Stomach (tissue), 19 donors: ENCODE measurements at places on chromosomes 4 and X. TPM values are rescaled to one million over a fixed set of nuclear protein-coding genes. Genes with fewer than 3 reads are reported as not detected.
A peak's percentile ranks its signal among the peaks of the same experiment; 100 is the strongest.

WNK3 gene
- total RNA-seq = 3.5 TPM

DNA sequence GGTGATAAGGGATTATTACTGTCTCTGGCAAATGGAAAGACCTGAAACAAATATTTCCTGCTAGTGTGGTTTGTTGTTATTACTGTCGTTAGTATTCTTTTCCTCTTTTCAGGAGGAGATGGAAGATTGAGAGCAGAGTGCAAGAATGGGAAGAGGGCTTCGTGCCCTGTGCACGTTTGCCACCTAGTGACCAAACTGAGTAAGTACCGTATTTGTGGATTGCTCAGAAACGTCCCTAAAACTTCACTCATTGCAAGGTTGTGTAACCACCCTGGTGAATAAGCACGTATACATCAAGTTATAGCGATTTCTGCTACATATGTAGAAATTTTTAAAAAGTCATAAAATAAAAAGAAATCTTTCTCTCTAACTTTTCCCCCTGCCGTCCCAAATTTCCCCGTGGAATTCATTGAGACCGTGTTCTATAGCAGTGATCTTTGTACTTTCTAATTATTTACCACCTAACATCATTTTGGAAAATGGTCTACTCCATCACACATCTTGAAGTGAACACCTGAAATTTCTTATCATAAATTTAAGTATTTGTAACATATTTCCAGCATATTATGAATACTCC, 24.3 kb downstream of the LINC00632 start:
- no peak overlapping the region for H3K4me3 ChIP-seq
- DNase-seq = peak; percentile 72
- no peaks in the 10 kb centered on the region for H3K27me3 ChIP-seq
- H3K4me1 ChIP-seq = no peaks in the 10 kb centered on the region

DNA sequence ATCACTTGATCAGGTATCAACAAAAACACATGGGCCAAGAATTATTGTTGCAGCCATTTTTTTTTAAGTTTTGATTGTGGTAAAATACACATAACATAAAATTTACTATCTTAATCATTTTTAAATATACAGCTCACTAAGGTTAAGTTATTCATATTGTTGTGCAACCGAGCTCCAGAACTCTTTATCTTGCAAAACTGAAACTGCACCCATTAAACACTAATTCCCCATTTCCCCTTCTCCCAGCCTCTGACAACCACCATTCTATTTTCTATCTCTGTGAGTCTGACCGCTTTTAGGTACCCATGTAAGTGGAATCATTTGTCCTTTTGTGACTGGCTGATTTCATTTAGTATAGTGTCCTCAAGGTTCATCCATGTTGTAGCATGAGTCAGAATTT, 126.2 kb upstream of the NDP start:
- H3K27me3 ChIP-seq = no peaks in the 10 kb centered on the region
- no peaks in the 10 kb centered on the region for H3K4me1 ChIP-seq
- no peaks in the 10 kb centered on the region for H3K36me3 ChIP-seq
- no peak overlapping the region for H3K27ac ChIP-seq
- DNase-seq = no peak
- no peak overlapping the region for H3K4me3 ChIP-seq

DIPK2B gene
- total RNA-seq = 37.3 TPM

DNA sequence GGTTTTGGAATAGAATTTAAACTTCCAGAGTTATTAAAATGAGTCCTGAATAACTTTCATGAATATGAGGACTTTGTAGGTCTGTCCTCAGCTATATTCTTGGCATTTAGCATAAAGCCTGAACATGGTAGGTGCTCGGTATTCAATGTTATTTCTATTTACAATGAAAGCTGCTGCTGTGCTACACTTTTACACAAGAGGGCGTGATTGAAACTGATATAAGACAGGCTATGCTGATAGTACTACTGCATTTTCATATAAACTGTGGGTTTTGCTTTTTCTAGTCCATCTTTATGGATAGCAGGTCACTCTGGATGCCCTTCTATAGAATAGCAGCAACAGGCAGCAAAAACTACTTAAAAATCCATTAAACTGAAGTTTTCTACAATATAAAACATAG, 12.3 kb upstream of the GNPDA2 start:
- H3K27me3 ChIP-seq = no peaks in the 10 kb centered on the region
- DNase-seq = peak; percentile 6
- no peaks in the 10 kb centered on the region for H3K36me3 ChIP-seq

DNA sequence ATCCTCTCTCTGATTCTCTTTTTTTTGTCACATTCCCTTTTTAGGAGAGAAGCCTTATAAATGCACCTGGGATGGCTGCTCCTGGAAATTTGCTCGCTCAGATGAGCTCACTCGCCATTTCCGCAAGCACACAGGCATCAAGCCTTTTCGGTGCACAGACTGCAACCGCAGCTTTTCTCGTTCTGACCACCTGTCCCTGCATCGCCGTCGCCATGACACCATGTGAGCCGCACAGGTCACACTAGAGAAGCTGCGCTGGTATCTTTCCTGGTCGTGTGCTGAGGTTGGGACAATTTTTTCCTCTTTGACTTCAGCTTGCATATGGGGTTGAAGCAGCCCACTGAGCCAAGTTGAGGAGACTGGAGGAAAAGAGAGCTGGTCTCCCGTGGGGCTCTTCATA, 52.1 kb downstream of the KLF8 start:
- H3K4me3 ChIP-seq = no peak overlapping the region
- no peak for DNase-seq
- H3K36me3 ChIP-seq = peaks cover 16% of the 10 kb centered on the region
- no peaks in the 10 kb centered on the region for H3K4me1 ChIP-seq

- H3K4me3 ChIP-seq = no peak overlapping the region
- DNase-seq = peak; percentile 84
- peaks cover 8% of the 10 kb centered on the region for H3K4me1 ChIP-seq
Observed at GRCh38 chr4:27010334-27010940, 149.8 kb downstream of the STIM2 start.

DNA sequence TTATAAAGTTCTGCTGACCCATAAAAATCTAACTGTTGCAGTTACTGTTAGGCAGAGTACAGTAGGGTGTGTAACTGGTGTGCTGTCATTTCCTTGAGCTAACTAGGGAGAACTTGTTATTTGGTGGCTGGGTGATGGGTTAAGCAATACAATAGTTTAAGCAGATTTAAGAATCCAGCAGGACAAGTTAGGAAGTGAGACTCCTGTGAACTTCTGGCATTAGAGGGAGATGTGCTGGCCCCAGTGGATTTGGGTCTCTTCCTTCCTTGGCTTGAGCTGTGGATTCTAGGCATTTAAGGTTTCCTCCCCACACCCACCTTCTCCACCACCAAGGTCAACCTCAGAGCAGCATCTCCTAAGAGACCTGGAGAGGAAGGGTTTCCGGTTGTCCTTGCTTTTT, 70.5 kb downstream of the CLCN5 start:
- H3K4me3 ChIP-seq = no peak overlapping the region
- H3K4me1 ChIP-seq = no peaks in the 10 kb centered on the region
- DNase-seq = no peak
- no peaks in the 10 kb centered on the region for H3K27me3 ChIP-seq
- no peaks in the 10 kb centered on the region for H3K36me3 ChIP-seq
- H3K27ac ChIP-seq = no peak overlapping the region

RP2 gene
- total RNA-seq = 7.5 TPM

DNA sequence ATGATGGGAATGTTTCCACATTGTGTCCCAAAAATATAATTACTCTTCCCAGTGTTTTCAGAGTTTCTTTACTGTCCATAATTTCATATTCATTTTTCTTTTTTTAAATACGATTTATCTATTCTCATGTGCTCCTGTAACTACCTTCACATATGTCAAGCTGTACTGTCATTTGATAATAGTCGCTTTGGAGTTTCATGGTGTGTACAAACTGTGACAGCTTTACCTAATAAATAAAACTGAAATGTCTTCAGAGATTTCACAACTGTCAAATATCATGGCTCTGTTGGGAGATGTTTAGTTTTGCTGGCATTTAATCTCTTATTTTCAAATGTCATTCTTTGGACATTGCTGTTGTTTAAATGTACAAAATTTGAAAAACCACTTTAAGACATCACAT, 450.2 kb downstream of the TLL1 start:
- H3K36me3 ChIP-seq = no peaks in the 10 kb centered on the region
- H3K27ac ChIP-seq = no peak overlapping the region
- H3K4me1 ChIP-seq = no peaks in the 10 kb centered on the region
- H3K4me3 ChIP-seq = no peak overlapping the region
- H3K27me3 ChIP-seq = no peaks in the 10 kb centered on the region

- H3K27ac ChIP-seq = no peak overlapping the region
- H3K4me1 ChIP-seq = no peaks in the 10 kb centered on the region
- no peak for DNase-seq
Observed at GRCh38 chrX:34467437-34467836, 189.6 kb downstream of the TMEM47 start.

- H3K4me3 ChIP-seq = no peak overlapping the region
- no peaks in the 10 kb centered on the region for H3K27me3 ChIP-seq
- H3K4me1 ChIP-seq = no peaks in the 10 kb centered on the region
- no peak for DNase-seq
- H3K36me3 ChIP-seq = no peaks in the 10 kb centered on the region
Observed at GRCh38 chr4:7425124-7425523, 9.6 kb downstream of the PSAPL1 start.

ATP8A1 gene
- total RNA-seq = 50.7 TPM
